ENCODE measurements at places on chromosomes 12 and 14.

- no peak for DNase-seq
These were observed 445 bp downstream of the CERS5 start for GRCh38 chr12:50166799-50167048.

DNA sequence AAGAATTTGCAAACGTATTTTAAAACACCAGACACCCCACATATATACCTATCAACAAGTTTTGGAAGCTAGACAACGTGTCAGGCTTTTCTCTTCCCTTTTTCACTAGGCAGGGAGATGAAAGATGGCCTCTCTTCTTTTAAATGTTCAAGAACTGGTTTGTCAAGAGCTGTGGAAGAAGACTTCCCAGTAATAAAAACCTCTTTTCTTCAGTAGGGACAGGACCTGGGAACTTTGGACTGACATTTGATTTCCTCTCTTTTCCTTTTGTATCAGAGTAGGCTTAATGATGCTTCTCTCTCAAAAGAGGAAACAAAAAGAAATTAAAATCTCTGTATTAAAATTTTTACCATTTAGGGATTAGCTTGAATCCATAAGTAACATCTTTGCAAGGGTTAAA, 49.6 kb downstream of the SPATS2 start:
- no peak for DNase-seq

DNA sequence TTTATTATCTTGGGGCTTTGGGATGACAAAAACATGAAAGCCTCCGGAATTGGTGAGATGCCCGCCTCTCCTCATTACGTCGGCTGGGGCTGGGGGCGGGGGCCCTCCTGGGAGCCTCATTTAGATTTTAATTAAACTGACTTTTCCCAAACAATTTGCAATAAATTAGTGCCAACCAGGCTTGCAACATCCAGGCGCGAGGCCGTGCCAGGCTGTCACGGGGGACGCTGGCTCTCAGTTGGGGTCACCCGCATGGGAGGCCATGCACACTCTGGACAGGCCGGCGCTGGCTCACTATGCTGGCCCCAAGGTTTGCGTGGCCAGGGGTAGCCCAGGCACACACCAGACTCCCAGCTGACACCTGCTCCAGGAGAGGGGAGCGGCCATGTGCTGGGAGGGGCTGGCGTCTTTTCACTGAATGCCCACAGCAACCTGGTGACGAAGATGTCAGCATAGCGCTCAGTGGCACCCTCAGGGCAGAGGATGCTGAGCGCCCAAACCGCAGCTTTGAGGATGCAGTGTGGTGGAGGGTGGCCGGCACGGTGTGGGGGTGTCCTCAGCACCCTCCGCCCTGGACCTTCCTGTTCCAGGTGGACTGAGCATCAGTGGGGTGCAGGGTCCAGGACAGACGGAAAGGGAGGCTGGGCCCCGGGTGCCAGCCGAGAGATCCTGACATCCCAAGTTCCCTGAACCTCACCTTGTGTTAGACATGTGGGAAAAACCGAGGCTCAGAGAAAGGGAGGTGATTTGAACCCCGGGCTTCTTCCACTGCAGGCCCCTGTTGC, 190.8 kb upstream of the C14orf180 start:
- DNase-seq: no peak

DNA sequence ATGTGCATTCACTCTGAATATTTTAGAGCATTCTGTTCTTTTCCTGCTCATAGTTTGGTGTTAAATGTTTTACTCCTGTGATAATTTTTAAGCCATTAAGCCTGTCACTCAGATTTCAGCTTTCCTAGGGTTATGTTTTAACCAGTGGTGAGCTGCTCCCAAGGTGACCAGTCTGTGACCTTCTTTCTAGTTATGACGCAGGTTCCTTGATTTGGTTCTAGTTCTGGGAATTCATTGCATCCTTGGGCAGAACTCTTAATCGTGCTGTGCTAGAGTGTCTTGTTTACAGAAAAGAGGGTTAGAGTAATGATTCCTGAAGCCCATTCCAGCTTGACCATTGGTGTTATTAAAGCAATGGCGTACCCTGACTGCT, 2.2 kb downstream of the GABARAPL1 start:
- peak; percentile 8 for DNase-seq

- peak; percentile 7 for DNase-seq
These were observed 55.7 kb downstream of the LIN52 start for GRCh38 chr14:74140374-74140850.

GRCh38 chr12:50988871-50989270, 36.5 kb downstream of the HIGD1C start:
- no peak for DNase-seq

DNA sequence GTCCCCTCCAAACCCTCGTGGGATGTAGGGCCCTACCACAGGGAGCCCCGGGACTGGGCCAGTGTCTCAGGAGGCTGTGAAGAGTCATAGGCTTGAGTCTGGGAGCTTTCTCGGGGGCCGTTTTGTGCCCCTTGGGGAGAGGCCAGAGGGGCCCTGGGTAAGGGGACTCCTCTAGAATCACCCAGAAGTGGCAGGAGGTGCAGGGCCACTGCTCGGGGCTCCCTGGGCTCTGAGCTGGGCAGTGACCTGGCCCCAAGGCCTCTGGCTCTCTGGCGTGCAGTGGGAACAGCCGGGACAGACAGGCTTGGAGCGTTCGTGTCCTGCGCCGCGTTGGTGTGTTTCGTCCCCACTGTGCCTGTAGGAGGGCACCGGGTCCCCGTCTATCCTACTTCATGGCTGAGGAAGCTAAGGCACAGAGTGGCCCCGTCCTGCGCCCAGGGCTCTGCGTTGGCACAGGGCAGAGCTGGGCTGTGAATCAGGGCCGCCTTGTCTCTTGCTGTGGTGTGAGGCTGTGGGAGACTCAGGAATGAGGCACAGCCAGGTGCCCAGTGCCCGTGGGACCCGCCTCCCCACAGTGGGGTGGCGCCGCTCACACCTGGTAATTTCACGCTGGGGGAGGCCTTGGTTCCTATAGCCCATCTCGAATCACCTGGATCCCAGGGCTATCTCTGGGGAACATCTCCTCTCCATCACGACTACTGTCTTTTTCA, 23.8 kb upstream of the KIF26A start:
- DNase-seq: no peak

DNA sequence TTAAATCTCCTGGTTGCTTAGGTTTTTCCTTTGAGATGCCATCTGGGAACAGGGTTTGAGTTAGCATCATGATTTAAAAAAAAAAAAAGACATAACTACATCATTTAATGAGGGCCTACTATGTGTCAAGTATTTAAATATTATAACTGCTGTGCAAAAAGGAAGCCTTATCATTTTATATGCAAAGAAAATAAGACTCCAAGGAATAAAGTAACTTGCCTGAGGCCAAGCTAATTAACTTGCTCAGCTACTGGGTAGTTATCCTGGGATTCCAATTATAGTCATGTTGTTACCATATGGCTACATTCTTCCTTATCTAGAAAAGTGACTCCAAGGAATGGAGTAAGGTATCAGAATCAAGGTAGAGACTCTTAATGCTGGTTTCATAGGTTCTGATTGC, 123.5 kb downstream of the SLC41A2 start:
- DNase-seq: no peak
